ENCODE measurements at places on chromosomes 12 and 14.

- no peak for DNase-seq
These were observed 414.8 kb upstream of the LMO3 start for GRCh38 chr12:17020765-17021164.

GRCh38 chr12:130179621-130180020 is 17.4 kb downstream of the FZD10 start:
- DNase-seq, result no peak

DNA sequence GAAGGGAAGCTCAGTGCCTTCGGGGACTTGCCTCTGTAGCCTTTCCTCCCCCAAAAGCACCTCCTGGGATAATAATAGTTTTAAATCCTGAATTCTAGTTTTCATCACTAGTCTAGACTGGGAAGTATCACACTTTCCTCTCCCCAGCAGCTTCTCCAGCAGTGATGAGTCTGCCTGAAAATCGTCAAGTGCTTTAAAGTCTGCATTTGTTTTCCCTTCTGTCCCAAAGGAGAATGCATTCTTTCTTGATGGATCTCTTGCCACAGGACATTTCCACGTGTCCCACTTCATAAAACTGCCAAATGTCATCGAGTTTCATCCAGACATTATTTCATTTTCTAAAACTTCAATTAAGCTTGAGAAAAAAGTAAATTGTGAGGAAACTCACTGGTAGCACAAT is 15.0 kb downstream of the CSRP2 start:
- no peak for DNase-seq

- DNase-seq, result no peak
These were observed 42.2 kb downstream of the TAOK3 start for GRCh38 chr12:118330421-118331018.

DNA sequence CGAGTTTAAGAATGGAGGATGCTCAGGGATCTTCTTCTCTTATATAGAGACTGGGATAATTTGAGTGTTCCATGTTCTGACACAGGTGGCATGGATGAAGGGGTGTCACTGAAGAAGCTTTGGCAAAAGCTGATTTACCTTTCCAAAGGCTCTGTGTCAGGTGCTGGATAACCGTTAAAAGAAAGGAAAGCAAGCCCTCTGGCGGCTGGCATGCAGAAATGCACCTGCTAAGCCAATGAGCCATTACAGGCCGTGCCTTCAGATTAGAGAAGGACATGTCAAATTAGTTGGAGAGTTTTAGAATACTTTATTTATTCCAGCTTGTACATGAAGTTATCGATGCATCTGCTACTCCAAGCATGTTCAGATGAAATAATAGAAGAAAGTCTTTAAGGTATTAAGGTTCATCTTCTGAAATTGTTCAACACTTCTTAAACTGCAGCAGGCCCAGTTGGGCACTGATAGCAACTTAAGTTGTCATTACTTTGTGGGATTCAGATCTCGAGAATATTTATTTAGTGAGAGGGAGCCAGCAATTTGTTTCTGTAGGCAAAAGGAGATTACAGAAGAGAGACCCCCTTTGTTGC is 678.2 kb downstream of the NRXN3 start:
- peak; percentile 3 for DNase-seq

GRCh38 chr14:68701001-68701741 is 91.7 kb downstream of the ZFP36L1 start:
- no peak for DNase-seq

GRCh38 chr12:31517994-31518393 is 72.9 kb downstream of the DENND5B start:
- DNase-seq, result no peak

DNA sequence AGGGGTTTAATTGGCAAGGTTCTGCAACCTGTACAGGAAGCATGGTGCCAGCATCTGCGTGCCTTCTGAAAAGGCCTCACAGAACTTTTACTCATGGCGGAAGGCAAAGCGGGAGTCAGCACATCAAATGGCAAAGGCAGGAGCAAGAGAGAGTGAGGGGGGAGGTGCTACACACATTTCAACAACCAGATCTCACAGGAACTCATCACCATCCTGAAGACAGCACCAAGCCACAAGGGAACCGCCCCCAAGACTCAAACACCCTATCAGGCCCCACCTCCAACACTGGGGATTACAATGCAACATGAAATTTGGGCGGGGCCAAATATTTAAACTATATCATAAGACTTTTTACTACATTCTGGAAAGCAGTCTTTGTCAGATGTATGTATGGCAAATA is 38.0 kb upstream of the FKBP4 start:
- DNase-seq, result no peak

DNA sequence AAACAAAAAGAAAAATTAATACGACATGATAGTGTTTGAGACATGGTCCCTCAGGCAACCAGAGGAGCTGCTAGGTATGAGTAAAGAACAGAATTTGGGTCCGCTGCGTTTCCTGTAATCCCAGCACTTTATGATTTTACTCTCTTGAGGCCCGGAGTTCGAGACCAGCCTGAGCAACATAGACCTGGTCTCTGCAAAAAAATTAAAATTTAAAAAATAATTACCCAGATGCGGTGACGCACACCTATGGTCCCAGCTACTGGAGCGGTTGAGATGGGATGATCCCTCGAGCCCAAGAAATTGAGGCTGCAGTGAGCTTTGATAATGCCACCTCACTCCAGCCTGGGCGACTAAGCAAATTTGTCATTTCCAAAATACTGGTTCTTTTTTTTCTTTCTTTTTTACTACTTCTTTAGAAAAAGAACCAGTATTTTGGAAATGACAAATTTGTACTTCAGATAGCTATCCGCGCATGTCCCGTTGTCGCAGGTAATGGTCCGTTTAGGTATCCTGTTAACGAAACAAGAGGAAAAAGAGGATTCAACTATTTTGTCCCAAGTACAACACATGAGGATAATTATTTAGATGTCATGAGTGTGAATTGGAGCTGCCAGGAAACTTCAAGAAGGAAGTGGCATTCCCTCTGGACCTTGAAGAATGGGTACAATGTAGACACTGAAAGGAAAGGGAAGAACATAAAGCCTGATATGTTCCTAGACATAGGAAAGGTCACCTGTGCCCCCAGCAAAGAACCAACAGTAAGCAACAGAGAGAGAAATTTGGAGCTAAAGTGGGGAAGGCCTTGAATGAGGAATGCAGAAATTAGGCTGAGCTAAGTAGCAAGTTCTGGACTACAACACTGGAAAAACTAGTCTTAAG is 1.2 kb upstream of the HECTD1 start:
- DNase-seq, result no peak

GRCh38 chr12:71125515-71125914 is 32.3 kb downstream of the TSPAN8 start:
- no peak for DNase-seq

GRCh38 chr12:80264386-80264785 is 165.0 kb downstream of the OTOGL start:
- no peak for DNase-seq

- DNase-seq, result no peak
These were observed 96.1 kb downstream of the PIWIL1 start for GRCh38 chr12:130433834-130434233.

DNA sequence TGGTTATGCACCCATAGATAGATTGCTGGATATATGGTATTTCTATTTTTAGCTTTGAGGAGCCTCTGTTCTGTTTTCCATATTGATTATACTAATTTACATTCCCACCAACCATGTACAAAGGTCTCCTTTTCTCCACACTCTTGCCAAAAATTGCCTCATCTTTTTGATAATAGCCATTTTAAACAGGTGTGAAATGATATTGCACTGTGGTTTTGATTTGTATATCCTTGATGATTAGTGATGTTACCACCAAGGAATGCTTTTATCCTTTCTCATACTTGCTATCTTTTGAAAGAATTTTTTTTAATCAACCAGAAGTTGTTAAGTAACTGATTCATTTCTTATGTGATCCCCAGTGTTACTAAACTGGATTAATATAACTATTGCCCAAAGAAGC is 60.0 kb downstream of the BBS10 start:
- no peak for DNase-seq

- DNase-seq, result no peak
These were observed 27.2 kb downstream of the RNFT2 start for GRCh38 chr12:116765271-116765670.

GRCh38 chr14:95500772-95501401 is 15.6 kb downstream of the SYNE3 start:
- DNase-seq, result no peak

DNA sequence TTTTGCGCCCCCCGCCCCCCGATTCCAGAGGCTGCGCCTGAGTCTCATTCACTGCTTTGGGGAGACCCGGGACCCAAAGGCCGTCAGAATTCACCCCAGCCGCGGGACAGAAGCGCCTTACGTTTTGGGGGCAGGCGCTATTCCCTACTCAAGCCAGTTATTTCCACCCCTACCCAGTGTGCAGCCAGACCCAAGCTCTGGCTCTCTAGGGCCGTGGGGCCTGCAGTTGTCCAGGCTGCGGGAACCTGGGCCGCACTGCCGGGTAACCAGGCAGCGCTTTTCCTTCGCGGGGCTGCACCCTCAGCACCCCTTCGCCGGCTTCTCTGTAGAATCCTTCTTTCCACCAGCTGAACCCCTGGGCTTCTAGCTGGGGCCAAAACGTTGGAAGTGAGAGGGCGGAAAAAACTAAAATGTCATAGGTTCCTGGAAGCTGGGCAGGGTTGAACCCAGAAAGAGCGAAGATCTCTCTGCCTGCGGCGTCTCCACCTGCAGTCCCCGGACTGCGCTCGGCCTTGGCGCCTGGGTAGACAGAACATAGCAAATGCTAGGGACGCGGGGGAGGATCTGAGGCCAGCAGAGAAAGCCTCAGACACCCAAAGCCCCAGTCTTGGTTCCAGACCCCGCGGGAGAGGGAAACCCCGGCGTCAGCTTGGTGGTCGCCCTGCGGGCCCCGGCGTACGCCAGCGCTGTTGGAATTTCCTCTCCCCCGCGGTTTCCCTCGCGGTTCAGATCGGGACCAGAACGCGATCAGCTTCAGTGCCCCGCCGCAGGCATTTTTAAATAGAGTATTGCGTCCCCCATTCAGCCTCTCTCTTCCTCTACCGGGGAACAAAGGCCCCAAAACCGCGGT is 18.3 kb downstream of the TBX3 start:
- DNase-seq, result no peak

DNA sequence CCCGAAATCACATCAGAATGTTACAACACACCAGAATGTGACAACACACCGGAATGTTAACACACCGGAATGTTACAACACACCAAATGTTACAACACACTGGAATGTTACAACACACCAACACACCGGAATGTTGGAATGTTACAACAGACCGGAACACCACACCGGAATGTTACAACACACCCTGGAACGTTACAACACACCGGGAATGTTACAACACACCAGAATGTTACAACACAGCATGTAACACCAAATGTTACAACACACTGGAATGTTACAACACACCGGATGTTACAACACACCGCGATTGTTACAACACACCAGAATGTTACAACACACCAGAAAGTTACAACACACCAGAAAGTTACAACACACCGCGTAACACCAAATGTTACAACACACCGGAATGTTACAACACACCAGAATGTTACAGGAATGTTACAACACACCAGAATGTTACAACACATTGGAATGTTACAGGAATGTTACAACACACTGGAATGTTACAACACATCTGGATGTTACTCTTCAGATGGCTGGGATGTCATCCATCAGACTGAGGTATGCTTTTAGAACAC is 21.1 kb downstream of the CHFR start:
- no peak for DNase-seq

DNA sequence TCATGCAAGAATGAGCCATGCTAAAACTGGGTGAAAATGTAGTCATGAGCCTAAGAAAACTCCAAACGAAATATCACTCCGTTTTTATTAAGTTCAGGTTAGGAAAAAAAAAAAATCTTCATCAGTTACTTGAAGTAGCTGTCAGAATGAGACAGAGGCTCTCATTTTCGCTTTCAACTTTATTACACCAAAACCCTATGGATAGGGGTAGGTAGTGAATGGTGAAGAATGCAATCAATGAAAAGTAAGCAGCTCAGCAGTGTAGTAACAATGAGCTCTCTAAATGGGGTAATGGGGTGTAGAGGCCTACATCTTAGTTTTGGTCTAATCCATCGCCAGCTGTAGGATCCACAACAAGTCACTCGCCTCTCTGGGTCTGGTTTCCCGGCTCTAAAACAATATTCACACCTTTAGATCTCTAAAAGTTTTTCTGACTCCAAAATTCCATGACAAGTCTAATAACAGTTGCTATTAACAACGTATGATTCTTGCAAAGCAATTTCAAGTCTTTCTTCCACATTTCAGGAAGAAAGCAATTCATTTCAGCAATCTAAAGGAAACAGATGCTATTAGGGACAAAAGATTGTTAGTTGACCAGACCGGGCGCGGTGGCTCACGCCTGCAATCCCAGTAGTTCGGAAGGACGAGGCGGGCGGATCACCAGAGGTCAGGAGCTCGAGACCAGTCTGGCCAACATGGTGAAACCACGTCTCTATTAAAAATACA is 1.7 kb downstream of the BTBD7 start:
- no peak for DNase-seq

GRCh38 chr12:98594050-98594835 is 757 bp downstream of the SLC25A3 start:
- DNase-seq, result no peak

DNA sequence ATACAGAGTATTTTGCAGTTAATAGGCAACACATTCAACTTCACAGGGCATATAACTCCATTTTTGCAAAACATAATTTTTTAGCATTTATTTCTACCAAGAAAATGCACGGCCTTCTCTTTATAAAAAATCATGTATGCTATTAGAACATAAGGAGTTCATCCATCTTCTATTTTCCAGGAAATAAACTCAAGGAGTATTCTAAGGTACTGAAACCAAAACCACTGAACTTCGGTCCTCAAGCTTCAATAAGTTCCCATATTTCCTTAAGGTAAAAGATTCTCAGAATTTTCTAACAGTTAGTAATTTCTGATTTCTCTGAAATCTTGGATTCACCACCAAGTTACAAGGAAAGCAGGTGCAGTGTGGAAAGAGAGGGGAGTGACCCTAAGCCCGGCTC is 113.3 kb upstream of the DIO2 start:
- DNase-seq, result no peak

- no peak for DNase-seq
These were observed 107.1 kb downstream of the MYRFL start for GRCh38 chr12:69932154-69932553.

DNA sequence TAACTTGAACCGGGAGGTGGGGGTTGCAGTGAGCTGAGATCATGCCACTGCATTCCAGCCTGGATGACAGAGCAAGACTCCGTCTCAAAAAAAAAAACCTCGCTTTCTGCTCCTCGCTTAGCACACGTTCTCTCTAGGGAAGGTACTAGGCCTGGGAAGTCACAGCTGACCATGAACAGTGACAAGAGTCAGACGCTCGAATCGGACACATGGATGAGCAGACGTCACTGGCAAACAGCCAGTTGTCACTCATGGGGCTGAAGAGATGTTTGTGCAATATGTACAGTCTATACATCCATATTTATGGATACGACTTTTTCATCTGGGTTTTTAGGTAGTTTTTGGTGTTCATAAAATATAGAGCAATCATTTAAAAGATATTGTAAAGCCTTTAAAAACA is 19.4 kb downstream of the TCHP start:
- DNase-seq, result no peak

- no peak for DNase-seq
These were observed 1.2 kb downstream of the KRT4 start for GRCh38 chr12:52812749-52813148.
